ENCODE measurements at places on chromosomes 16 and 17.

- DNase-seq: no peak
Observed at GRCh38 chr17:72487731-72488494, 367.1 kb downstream of the SOX9 start.

GRCh38 chr16:87687998-87688529, 77.7 kb downstream of the KLHDC4 start:
- DNase-seq: no peak

DNA sequence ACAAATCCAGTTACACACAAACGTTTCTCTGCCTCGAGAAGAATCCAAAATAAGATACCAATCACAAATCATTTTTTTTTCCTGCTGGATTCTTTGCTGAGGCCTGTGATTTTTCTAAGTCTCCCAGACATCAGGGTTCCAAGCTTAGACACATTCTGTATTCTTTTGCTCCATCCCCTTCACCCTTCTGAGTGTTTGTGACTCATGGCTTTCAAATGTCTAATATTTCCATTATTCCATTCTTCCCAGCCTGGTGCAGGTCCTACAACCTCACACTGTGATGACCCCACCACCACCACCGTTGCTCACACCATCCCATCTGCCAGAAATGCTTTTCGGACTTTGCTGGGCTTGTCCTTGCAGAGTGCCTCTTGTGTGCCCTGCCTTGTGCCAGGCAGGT, 480.1 kb downstream of the SOX9 start:
- no peak for DNase-seq

DNA sequence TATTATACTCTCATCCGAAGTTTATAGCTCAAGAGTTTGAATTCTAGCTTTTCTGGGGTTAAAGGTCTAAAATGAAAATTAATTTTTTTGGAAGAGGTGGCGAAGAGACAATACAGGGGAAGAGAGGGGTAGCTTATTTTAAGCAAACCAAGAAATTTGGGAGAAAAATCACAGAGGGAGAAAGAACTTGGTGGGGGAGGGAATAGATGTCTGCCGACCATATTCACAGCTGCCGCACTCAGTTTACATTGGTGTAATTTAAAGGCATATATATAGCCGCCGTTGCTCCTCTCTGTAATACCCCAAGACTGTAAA, 6.5 kb upstream of the ZFHX3 start:
- DNase-seq: no peak

Measured in activated CD4-positive, alpha-beta T cell treated with anti-CD3 and anti-CD28 coated beads for 4 hours (primary cell).